ENCODE measurements at places on chromosomes 1 and 21.

- DNase-seq = no peak
Observed at GRCh38 chr1:240111558-240111957, 19.9 kb downstream of the FMN2 start.

DNA sequence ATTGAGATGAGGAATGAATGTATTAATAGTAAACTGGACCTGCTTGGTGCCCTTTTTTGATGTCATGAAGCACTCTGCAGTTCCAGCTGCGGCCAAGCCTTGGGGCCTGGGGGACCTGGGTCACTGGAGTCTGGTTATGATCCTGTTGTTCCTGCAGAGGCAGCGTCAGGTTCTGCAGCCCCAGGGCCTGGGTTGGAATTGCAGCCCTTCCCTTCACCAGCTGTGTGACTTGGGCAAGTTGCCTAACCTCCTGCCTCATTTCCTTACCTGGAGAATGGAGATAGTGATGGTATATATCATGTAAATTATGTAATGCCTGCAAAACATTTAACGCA lies 9.1 kb upstream of the ATP5PO start:
- no peak for DNase-seq

DNA sequence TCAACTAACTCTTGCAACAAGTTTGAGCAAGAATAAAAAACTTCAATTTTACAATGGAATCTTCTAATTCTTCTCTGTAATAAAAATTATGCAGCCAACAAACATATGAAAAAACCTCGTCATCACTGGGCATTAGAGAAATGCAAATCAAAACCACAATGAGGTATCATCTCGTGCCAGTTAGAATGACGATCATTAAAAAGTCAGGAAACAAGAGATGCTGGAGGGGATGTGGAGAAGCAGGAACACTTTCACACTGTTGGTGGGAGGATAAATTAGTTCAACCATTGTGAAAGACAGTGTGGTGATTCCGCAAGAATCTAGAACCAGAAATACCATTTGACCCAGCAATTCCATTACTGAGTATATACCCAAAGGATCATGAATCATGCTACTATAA lies 327.5 kb upstream of the LYPLAL1 start:
- DNase-seq = no peak

- DNase-seq = no peak
Observed at GRCh38 chr1:212987702-212988322, 27.9 kb downstream of the ANGEL2 start.

- peak; percentile 45 for DNase-seq
Observed at GRCh38 chr1:167819849-167820683, 93.9 kb downstream of the ADCY10 start.

GRCh38 chr21:35020902-35021301 lies 28.2 kb downstream of the RUNX1 start:
- DNase-seq = no peak

DNA sequence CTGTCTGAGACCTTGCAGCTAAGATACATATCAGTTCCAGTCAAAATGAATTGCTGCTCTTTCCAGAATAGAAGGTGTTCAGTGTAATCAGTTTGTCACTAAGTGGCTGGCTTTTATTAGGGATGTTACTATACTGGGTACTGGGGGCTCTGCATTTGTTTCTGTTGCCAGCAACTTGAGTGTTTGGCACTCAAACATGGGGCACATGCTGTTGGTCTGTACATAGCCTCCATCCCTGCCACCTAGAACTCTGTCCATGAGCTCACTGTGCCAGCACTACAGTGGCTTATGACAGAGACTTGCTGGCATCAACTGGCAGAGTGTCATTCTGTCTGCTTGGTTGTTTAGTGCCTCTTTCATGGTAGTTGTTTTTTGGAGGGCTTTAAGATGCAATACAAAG lies 45.1 kb downstream of the RGSL1 start:
- no peak for DNase-seq

- DNase-seq = no peak
Observed at GRCh38 chr1:170511038-170511437, 20.9 kb upstream of the GORAB start.

DNA sequence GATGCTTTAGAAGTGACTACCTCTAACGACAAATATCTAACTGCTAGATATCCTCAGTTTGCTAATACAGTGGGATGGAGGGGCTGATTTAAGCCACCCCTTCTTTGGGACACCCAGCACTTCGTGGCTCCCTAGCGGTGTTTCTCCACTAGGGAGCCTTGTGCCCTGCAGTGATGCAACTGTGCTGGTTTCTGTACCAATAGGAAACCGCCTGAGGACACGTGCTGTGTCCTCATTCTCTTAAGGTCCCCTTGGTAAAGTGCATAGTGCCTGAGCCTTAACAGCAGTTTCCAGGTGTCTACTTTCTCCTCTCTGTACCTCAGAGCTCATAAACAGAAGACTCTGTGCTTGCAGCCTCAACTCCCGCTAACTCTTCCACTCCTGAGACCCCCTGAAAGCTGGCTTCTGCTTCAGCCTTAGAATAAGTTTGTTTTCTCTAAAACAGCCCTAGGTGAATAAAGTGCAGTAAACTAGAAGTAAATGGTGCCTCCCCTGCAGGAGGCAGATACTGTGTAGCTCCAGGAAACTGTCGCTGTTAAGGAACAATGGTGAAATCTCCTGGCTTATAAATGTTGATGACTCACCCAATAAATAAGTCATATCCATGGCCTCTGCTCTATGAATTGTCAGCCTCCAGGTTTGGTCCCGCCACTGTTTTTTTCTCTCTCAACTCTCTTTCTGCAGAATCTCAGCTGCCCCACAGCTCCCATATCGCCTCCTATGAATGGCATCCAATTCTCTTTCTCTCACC lies 130.4 kb downstream of the AK5 start:
- no peak for DNase-seq

Measured in gastrocnemius medialis (tissue), 4 donors.